A549 treated with CORT108297 at 1 μM for 4 hours (cell line): ENCODE measurements at places on chromosomes 4 and X. TPM values are rescaled to one million over a fixed set of nuclear protein-coding genes. Genes with fewer than 3 reads are reported as not detected.

Gene TMEM187
- total RNA-seq, result 5.4 to 6.7 TPM (median 5.6 TPM) in 5 replicates

Gene NEUROG2
- not detected in 5 replicates for total RNA-seq

Gene BTC
- 1.2 to 1.6 TPM (median 1.3 TPM) in 5 replicates for total RNA-seq

Gene UGT2B11
- total RNA-seq, result 0.05 to 0.16 TPM (median 0.07 TPM) in 5 replicates

Gene ITGB1BP2
- total RNA-seq, result 0.69 to 1.1 TPM (median 0.99 TPM) in 5 replicates

Gene SCFD2
- total RNA-seq, result 6.8 to 8.6 TPM (median 7.2 TPM) in 5 replicates

Gene MAD2L1
- total RNA-seq, result 46.7 to 63.3 TPM (median 49.3 TPM) in 5 replicates

Gene BTK
- total RNA-seq, result 0.10 to 0.18 TPM (median 0.15 TPM) in 5 replicates

Gene TCP11X2
- not detected in 5 replicates for total RNA-seq

Gene IL21
- total RNA-seq, result not detected in 5 replicates

Gene SHISA3
- not detected in 5 replicates for total RNA-seq

Gene TEX13C
- total RNA-seq, result 0.02 TPM in 1 of 5 replicates, not detected in the others

Gene MXRA5
- not detected in 5 replicates for total RNA-seq

Gene SPANXD
- total RNA-seq, result not detected in 5 replicates

Gene PLXNB3
- 1.6 to 4.2 TPM (median 3.6 TPM) in 5 replicates for total RNA-seq

Gene BANK1
- total RNA-seq, result 0.69 to 0.82 TPM (median 0.73 TPM) in 5 replicates

Gene FAM9B
- total RNA-seq, result not detected in 5 replicates

Gene EDA
- total RNA-seq, result 0.36 to 0.73 TPM (median 0.55 TPM) in 5 replicates

Gene GPC3
- 0.18 TPM in 1 of 5 replicates, not detected in the others for total RNA-seq

Gene UGT2B17
- not detected in 5 replicates for total RNA-seq

Gene GSX2
- not detected in 5 replicates for total RNA-seq

Gene PAGE1
- total RNA-seq, result 0.25 to 0.31 TPM in 2 of 5 replicates, not detected in the others

Gene GRSF1
- total RNA-seq, result 72.8 to 95.4 TPM (median 77.6 TPM) in 5 replicates

Gene COL25A1
- not detected in 5 replicates for total RNA-seq
